ENCODE measurements at places on chromosomes 5 and 9. TPM values are rescaled to one million over a fixed set of nuclear protein-coding genes. Genes with fewer than 3 reads are reported as not detected.

DNA sequence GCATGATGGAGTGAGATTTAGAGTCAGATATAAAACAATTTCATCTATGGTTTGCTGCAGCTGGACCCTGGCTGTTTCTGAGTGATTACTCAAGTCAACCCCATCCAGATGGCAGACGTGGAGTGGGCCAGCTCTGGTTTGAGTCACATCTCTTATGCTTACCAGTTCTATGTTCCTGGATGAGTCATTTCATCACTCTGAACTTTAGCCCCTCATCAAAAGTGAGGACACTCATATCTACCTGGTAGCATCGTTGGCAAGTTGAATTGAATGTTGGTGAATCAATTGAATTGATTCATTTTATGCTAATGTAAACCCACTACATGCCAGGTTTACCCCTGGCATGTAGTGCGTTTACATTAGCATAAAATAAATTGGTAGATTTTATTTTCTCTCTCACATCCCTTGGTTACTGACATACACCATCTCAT lies 176.4 kb downstream of the FGF18 start:
- H3K4me3 ChIP-seq: no peak overlapping the region
- no peaks in the 10 kb centered on the region for H3K36me3 ChIP-seq
- no peak overlapping the region for H3K27ac ChIP-seq
- H3K27me3 ChIP-seq: peaks cover 25% of the 10 kb centered on the region
- H3K4me1 ChIP-seq: peaks cover 4% of the 10 kb centered on the region
- DNase-seq: no peak

- H3K27ac ChIP-seq: no peak overlapping the region
- H3K4me1 ChIP-seq: peaks cover under 1% of the 10 kb centered on the region
- H3K36me3 ChIP-seq: no peaks in the 10 kb centered on the region
- DNase-seq: no peak
Measured at GRCh38 chr5:78930721-78931120, 54.4 kb downstream of the ARSB start.

DNA sequence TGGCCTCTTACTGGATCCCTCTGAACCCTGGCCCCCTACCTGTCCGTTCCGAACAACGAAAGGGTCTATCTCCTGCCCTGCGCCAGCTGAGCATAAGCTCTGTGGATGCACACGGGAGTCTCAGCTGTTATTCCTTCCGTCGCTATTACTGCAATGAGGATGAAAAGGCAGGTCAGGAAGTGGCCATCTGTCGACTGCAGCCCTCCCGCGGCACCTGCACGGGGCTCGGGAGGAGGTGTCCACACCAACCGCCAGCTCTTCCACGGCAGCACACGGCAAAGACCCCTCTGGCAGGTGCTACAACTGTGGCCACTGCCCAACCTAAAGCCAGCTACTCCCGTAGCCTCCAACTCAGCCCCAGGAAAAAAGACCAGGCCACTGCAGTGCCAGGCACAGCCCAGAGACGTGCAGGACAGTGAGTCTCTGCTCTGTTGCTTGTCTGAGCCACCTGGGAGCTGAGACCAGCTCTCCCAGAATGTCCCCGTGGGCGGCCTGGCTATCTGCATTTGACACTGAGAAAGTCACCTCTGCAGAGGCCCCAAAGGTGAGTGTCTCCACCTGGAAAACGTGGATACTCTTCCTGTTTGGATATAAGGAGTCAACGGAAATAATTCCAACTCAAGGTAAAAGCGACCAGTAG lies 19.1 kb downstream of the CAMSAP1 start:
- no peaks in the 10 kb centered on the region for H3K36me3 ChIP-seq
- DNase-seq: no peak
- no peak overlapping the region for H3K27ac ChIP-seq
- no peaks in the 10 kb centered on the region for H3K27me3 ChIP-seq
- no peak overlapping the region for H3K4me3 ChIP-seq
- H3K4me1 ChIP-seq: peaks cover 72% of the 10 kb centered on the region

Gene ZDHHC11
- 35.2 TPM for total RNA-seq

DNA sequence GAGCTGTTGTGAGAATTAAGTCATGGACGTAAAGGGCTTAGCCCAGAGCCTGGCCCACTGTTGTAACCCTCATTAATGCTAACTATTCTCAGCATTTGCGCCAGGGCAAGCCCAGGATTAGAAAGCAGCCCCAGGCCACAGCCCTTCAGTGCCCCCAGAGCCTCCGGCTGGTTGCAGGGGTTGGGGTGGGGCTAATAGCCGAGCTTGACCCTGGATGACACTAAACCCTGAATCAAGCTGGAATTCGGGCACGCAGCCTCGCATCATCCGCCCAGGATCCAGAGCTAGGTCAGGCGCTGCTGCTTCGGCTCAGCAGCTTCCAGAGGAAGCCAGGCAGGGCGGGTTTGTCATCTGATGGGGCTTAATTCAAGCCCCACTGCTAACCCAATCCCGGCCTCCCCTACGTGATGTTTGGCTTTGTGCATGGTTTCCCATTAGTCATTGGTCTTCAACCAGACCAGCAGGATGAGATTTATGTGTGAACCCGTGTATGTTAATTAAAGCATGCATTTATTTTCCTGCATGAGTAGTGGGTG lies 1.2 kb upstream of the MEGF9 start:
- peak; percentile 82 for DNase-seq
- peak overlapping the region; percentile 87 for H3K4me3 ChIP-seq
- H3K36me3 ChIP-seq: no peaks in the 10 kb centered on the region
- H3K27ac ChIP-seq: peak overlapping the region; percentile 91

GRCh38 chr9:113612828-113613227 lies 149.3 kb downstream of the RGS3 start:
- H3K36me3 ChIP-seq: no peaks in the 10 kb centered on the region
- H3K27me3 ChIP-seq: no peaks in the 10 kb centered on the region
- peaks cover 34% of the 10 kb centered on the region for H3K4me1 ChIP-seq
- H3K4me3 ChIP-seq: no peak overlapping the region
- no peak overlapping the region for H3K27ac ChIP-seq

Gene RUSC2
- 3.8 TPM for total RNA-seq

DNA sequence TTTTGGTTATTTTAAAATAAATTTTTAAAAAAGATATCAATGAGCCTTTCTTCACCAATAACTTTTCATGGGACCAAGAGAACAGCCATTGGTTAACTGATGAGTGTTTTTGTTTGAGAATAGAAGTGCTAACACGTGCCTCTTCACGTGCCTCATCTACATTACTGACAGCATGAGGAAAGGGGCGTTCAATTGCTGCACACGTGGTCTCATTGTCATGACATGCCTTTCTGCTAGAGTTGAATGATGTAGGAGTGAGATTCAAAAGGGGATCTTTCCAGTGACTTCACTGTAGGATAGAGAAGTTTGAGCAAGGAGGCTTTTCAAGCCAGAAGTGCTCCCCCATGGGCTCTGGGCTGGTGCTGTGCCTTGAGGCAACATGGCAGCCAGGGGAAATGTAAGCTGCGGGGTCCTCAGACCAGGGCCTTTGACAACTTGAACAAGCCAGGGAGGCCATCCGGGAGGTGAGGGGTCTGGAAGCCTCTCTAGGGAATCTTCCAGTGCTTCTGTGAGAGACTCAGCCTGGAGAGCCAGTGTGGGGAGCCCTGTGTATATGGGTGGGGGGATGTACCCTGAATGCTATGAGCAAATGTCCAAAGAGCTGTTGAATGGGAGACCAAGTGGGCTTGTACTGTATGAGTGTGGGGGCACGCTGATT lies 51.2 kb upstream of the FSTL4 start:
- H3K27me3 ChIP-seq: no peaks in the 10 kb centered on the region
- H3K27ac ChIP-seq: no peak overlapping the region
- no peaks in the 10 kb centered on the region for H3K36me3 ChIP-seq
- no peak overlapping the region for H3K4me3 ChIP-seq

DNA sequence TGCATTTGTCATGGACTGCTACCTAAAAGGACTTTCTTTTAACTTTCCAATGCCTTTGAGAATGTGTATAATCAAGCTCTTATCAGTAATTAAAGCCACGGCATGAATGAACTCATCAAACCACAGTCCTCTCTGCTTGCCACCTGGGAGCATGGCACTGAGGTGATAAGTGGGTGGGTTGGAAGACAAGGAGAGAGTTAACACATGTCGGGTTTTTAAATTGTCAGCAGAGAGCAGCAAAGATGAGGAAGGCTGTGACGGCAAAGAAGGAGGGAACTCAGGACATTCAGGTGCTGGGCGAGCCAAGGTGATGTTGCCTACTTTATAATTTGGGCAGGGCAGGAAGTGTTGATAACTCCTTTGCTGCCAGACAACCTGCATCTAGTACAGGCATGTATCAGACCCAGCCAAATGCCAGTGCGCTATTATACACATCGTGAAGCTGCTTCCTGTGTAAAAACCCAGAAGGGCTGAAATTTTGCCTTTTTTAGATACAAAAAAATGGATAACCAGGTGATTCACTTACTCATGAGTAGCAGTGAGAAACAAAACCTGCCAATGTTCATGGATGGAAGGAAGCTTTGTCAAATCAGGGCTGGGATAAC lies 269.1 kb downstream of the KIF4B start:
- no peaks in the 10 kb centered on the region for H3K27me3 ChIP-seq
- H3K4me3 ChIP-seq: no peak overlapping the region
- no peaks in the 10 kb centered on the region for H3K4me1 ChIP-seq

GRCh38 chr9:130237763-130238524 lies 27.6 kb upstream of the HMCN2 start:
- DNase-seq: no peak
- no peaks in the 10 kb centered on the region for H3K27me3 ChIP-seq
- peaks cover 30% of the 10 kb centered on the region for H3K4me1 ChIP-seq
- H3K27ac ChIP-seq: no peak overlapping the region
- no peak overlapping the region for H3K4me3 ChIP-seq
- peaks cover 3% of the 10 kb centered on the region for H3K36me3 ChIP-seq

DNA sequence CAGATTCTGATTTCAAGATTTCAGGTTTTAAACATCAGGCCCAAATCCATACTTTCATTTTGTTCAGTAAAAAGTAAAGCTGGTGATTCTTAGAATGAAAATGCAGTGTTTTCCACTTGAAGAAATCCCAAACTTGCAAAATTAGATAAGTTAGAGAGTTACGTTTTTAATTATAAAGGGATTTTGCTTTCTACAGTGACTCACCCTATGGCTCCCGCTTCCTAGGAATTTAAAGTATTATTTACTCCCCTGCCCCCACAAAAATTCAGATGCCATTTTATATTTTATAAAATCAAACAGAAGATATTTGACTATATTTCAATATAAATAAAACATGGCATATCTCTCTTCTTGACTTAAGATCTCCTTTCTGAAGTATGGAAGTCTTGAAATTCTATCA lies 402.9 kb downstream of the ZSWIM6 start:
- H3K27ac ChIP-seq: no peak overlapping the region
- no peak overlapping the region for H3K4me3 ChIP-seq
- H3K27me3 ChIP-seq: peaks cover 10% of the 10 kb centered on the region
- DNase-seq: no peak
- no peaks in the 10 kb centered on the region for H3K36me3 ChIP-seq

DNA sequence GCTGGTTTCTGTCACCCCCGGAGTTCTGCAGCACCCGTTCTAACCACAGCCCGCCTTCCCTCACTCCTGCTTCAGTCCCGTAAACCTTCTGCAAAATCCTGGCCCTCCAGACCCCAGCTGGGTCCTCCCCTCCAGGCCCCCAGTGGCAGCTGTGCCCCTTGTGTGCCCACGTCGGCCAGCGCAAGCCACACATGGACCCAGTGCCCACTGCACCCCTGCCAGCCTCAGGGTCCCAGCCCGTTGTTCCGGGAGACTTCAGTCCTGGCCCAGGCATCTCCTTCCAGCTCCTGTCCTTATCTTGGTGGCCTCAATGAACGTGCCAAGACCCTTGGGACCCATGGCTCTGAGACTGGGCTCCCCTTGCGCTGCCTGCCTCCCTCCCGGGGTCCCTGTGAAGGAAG lies 43.2 kb downstream of the EXD3 start:
- H3K36me3 ChIP-seq: no peaks in the 10 kb centered on the region
- H3K4me3 ChIP-seq: no peak overlapping the region
- H3K27me3 ChIP-seq: no peaks in the 10 kb centered on the region
- no peak overlapping the region for H3K27ac ChIP-seq
- no peaks in the 10 kb centered on the region for H3K4me1 ChIP-seq
- no peak for DNase-seq

GRCh38 chr9:7780261-7780988 lies 19.2 kb downstream of the DMAC1 start:
- DNase-seq: no peak
- H3K36me3 ChIP-seq: no peaks in the 10 kb centered on the region
- no peak overlapping the region for H3K27ac ChIP-seq

- peak overlapping the region; percentile 97 for H3K27ac ChIP-seq
- H3K4me1 ChIP-seq: peaks cover 46% of the 10 kb centered on the region
- no peaks in the 10 kb centered on the region for H3K27me3 ChIP-seq
- peak overlapping the region; percentile 65 for H3K4me3 ChIP-seq
- DNase-seq: no peak
Measured at GRCh38 chr5:108749128-108749861, 1.6 kb downstream of the FER start.

GRCh38 chr9:95460518-95461164 lies 56.1 kb downstream of the PTCH1 start:
- H3K27ac ChIP-seq: peak overlapping the region; percentile 31
- H3K4me3 ChIP-seq: no peak overlapping the region
- peaks cover 35% of the 10 kb centered on the region for H3K4me1 ChIP-seq
- H3K36me3 ChIP-seq: peaks cover 63% of the 10 kb centered on the region

DNA sequence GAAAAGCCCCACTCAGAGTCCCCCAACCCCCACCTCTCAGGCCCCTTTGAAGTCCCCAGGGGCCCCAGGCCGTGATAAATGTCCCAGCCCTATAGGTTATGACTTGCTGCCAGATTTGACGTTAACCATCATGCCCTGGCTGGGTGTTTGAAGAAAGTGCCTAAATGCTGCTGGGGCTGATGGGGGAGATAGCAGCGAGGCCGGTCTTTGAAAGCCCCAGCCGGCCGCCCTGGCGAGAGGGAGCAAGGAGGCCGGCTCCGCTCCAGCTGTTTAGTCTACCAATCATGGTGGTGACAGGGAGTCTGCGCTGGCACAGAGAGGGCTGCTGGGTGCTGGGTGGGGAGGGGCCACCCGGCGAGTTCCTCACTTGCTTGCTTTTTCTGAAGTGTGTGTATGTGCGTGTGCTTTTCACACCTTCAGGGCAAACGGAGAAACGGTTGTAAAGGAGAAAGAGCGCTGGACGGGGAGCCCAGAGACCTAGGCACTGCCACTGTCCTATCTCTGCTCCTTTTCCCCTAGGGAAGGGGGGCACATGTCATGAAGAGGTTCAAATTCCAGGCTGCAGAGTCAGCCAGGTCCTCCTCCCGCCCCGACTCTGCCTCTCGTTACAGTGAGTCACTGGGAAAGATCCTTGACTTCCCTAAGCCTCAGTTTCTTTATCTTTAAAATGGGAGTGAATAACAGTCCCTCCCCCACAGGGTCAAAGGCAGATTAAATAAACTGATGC lies 126.1 kb upstream of the HAND1 start:
- H3K36me3 ChIP-seq: no peaks in the 10 kb centered on the region
- H3K4me3 ChIP-seq: no peak overlapping the region
- H3K27ac ChIP-seq: no peak overlapping the region
- H3K27me3 ChIP-seq: peaks cover 21% of the 10 kb centered on the region

GRCh38 chr5:24923400-24923799 lies 278.6 kb upstream of the CDH10 start:
- H3K36me3 ChIP-seq: no peaks in the 10 kb centered on the region
- no peak for DNase-seq
- H3K27ac ChIP-seq: no peak overlapping the region
- no peaks in the 10 kb centered on the region for H3K27me3 ChIP-seq
- no peaks in the 10 kb centered on the region for H3K4me1 ChIP-seq

Gene SARDH
- 4.8 TPM for total RNA-seq
